Thymus (tissue), 14 donors: ENCODE measurements at places on chromosomes 4 and X.
A peak's percentile ranks its signal among the peaks of the same experiment; 100 is the strongest.

- H3K4me1 ChIP-seq = no peaks in the 10 kb centered on the region
- no peaks in the 10 kb centered on the region for H3K36me3 ChIP-seq
- DNase-seq = no peak
Observed at GRCh38 chrX:7926501-7926900, 712 bp downstream of the PNPLA4 start.

- H3K4me3 ChIP-seq = no peak overlapping the region
- no peaks in the 10 kb centered on the region for H3K4me1 ChIP-seq
- no peak for DNase-seq
- no peaks in the 10 kb centered on the region for H3K36me3 ChIP-seq
- H3K27me3 ChIP-seq = no peaks in the 10 kb centered on the region
Observed at GRCh38 chr4:68132342-68132741, 2.7 kb upstream of the TMPRSS11F start.

DNA sequence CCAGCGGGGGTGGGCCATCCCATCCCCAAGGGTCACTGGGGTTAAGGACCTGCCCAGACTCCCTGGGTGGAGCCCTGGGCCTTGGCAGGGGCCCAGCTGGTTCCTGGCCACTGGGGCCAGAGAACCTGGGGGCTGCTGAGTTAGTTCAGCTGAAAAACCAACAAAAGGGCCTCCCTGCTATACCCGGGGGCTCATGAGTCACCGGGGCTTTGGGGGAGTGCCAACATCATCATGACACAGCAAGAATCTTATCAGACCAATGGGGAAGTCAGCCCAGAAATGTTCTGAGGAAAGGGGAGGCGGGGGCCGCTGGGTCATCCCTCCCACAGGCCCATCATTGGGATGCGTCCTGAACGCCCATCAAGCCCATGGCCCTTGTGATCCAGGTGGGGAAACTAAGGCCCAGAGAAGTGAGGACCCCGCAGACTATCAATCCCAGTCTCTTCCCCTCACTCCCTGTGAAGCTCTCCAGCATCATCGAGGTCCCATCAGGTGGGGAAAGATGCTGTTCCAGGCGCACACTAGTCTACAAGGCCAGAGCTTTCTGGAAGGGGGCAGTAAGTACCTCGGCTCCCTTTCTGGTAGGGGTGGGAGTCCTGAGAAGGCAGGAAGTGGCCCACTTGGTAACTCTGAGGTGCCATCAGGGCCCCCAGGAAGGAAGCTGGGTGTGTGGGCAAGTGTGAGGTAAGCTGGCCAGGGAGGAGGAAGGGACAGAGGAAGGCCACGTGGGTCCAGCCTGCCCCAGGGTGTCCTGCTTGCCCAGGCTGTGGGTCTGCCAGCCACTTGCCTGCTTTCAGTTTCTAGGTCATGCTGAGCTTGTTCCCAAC lies 4.5 kb downstream of the G6PD start:
- H3K27ac ChIP-seq = peak overlapping the region; percentile 43
- H3K4me1 ChIP-seq = peaks cover 33% of the 10 kb centered on the region
- H3K27me3 ChIP-seq = no peaks in the 10 kb centered on the region
- H3K4me3 ChIP-seq = no peak overlapping the region
- no peak for DNase-seq
- peaks cover 23% of the 10 kb centered on the region for H3K36me3 ChIP-seq

GRCh38 chr4:115213716-115214115 lies 100.3 kb upstream of the NDST4 start:
- DNase-seq = no peak
- H3K4me3 ChIP-seq = no peak overlapping the region
- H3K27ac ChIP-seq = no peak overlapping the region
- H3K36me3 ChIP-seq = no peaks in the 10 kb centered on the region

GRCh38 chr4:55352726-55353125 lies 6.7 kb downstream of the SRD5A3 start:
- no peak overlapping the region for H3K4me3 ChIP-seq
- H3K27me3 ChIP-seq = no peaks in the 10 kb centered on the region
- peaks cover 4% of the 10 kb centered on the region for H3K36me3 ChIP-seq

DNA sequence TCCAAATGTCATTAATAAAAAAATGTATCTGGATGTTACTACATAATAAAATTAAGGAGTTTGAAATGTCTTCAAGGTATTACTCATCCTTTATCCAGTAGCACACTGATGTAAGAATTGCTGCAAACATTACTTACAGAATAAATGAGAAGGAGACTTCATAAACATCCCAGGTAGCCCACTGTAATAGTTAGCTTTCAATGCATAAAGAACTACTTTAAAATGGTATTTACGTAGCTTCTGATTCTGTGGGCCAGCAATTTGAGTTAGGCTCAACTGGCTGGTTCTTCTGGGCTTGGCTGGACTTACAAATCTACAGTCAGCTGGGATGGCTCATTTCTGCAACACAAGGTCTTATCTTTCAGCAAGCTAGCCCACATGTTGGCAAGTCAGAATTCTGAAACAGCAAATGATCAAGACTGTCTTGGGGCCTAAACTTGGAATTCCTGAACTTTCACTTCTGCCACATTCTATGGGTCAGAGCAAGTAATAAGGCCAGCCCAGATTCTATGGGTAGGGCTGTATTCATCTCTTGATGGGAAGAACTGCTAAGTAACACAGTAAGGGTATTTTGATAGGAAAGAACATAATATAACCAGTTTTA lies 522.5 kb downstream of the IQCM start:
- no peak for DNase-seq
- H3K27ac ChIP-seq = no peak overlapping the region
- H3K4me1 ChIP-seq = no peaks in the 10 kb centered on the region
- H3K27me3 ChIP-seq = no peaks in the 10 kb centered on the region

DNA sequence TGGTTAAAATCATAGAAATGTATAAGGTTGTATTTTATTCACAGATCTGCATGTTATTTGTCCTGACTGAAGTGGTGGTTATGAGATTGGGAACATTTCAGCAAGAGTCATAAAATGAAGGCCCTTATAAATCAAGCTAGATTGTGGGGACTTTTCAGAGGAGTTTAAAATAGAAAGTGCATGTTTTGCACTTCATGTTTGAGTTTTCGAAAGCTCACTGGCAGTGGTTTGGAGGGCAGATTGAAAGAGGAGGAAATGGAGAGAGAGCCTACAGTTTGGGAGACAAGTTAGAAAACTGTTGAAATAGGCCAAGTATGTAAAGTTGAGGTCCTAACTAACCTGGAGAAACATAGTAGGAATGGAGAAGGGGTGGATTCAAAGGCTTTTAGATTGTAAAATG lies 124.9 kb downstream of the KDM6A start:
- H3K4me1 ChIP-seq = no peaks in the 10 kb centered on the region
- H3K36me3 ChIP-seq = no peaks in the 10 kb centered on the region
- H3K27me3 ChIP-seq = no peaks in the 10 kb centered on the region
- no peak for DNase-seq

- peak overlapping the region; percentile 6 for H3K27ac ChIP-seq
- H3K4me3 ChIP-seq = no peak overlapping the region
- no peaks in the 10 kb centered on the region for H3K27me3 ChIP-seq
- peaks cover 17% of the 10 kb centered on the region for H3K4me1 ChIP-seq
Observed at GRCh38 chr4:38310446-38311043, 350.3 kb downstream of the PTTG2 start.

DNA sequence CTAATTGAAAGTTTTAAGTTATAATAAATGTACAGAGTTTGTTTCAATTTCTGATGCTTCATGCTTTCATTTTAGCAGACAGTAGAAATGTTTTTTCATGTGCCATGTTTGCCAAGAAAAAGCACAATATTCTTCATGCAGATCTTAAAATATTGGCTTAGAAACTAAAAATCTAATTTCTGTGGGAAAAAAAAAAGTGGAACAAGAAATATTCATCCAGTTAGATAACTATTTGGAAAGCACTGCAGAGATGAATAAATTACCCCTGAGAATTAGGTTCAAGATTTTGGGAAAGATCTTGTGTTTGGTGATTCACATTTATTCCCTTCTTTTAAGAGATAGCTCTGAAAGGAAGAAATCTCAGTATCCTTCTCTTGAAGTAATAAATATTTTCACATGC lies 912.5 kb downstream of the C4orf33 start:
- no peaks in the 10 kb centered on the region for H3K27me3 ChIP-seq
- H3K4me3 ChIP-seq = no peak overlapping the region
- no peak overlapping the region for H3K27ac ChIP-seq
- H3K4me1 ChIP-seq = no peaks in the 10 kb centered on the region

- H3K4me3 ChIP-seq = no peak overlapping the region
- H3K27me3 ChIP-seq = no peaks in the 10 kb centered on the region
- no peak overlapping the region for H3K27ac ChIP-seq
- H3K4me1 ChIP-seq = no peaks in the 10 kb centered on the region
- no peaks in the 10 kb centered on the region for H3K36me3 ChIP-seq
- no peak for DNase-seq
Observed at GRCh38 chr4:14168919-14169318, 541.4 kb upstream of the BOD1L1 start.

- no peaks in the 10 kb centered on the region for H3K4me1 ChIP-seq
- no peak overlapping the region for H3K4me3 ChIP-seq
- no peaks in the 10 kb centered on the region for H3K36me3 ChIP-seq
- no peaks in the 10 kb centered on the region for H3K27me3 ChIP-seq
- DNase-seq = no peak
- no peak overlapping the region for H3K27ac ChIP-seq
Observed at GRCh38 chr4:113122066-113122465, 72.6 kb downstream of the ANK2 start.

GRCh38 chrX:134601240-134601765 lies 57.0 kb downstream of the PLAC1 start:
- no peaks in the 10 kb centered on the region for H3K4me1 ChIP-seq
- H3K36me3 ChIP-seq = no peaks in the 10 kb centered on the region
- DNase-seq = no peak
- no peaks in the 10 kb centered on the region for H3K27me3 ChIP-seq
- no peak overlapping the region for H3K4me3 ChIP-seq

DNA sequence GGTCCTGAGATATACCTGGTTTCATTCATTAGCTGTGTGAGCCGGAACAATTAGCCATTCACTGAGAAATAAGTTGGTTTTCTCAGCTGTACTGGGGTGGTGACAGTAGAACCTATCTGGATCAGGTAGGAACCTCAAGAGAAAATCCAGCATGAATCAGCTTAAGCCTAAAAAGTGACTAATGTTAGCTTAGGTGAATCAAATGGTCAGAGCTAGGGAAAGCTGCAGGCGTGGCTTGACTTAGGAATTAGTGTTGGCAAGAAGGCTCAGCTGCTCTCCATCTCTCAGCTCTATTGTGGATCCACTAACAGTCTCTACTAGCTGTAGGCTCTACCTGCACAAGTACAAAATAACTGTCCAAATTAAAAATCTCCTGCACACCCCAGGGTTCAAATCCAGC lies 1025.5 kb downstream of the RAB28 start:
- H3K4me1 ChIP-seq = no peaks in the 10 kb centered on the region
- no peak for DNase-seq
- no peak overlapping the region for H3K4me3 ChIP-seq
- no peak overlapping the region for H3K27ac ChIP-seq
- H3K36me3 ChIP-seq = no peaks in the 10 kb centered on the region
- no peaks in the 10 kb centered on the region for H3K27me3 ChIP-seq

- H3K36me3 ChIP-seq = no peaks in the 10 kb centered on the region
- H3K4me3 ChIP-seq = no peak overlapping the region
- H3K27ac ChIP-seq = no peak overlapping the region
- no peaks in the 10 kb centered on the region for H3K27me3 ChIP-seq
Observed at GRCh38 chrX:9676306-9676705, 89.3 kb downstream of the GPR143 start.

DNA sequence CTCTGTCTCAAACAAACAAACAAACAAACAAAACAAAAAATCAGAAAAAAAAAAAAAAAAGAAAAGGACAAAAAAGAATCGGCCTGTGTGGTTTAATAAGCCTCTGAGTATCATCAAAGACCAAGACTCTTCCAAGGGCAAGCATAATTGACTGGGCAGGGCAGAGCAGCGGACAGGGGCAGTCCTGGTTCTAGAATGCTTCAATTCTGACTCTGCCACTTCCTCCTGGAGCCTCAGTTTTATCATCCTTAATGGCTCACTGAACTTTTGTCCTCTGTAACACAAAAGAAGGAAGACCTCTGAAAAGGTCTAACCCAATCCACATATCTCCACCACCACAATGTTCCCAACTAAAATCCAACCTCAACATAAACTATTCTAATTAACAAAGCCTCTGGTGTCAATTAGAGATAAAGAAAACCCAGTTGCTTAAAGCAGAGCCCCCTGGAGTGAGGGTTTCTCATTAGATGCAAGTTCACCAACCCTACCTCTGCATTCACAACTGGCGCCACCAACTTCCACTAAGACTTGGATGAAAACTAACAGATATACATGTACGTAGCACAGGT lies 51.7 kb downstream of the TBC1D9 start:
- H3K36me3 ChIP-seq = no peaks in the 10 kb centered on the region
- H3K27ac ChIP-seq = no peak overlapping the region
- no peaks in the 10 kb centered on the region for H3K27me3 ChIP-seq
- H3K4me1 ChIP-seq = no peaks in the 10 kb centered on the region
- DNase-seq = no peak

DNA sequence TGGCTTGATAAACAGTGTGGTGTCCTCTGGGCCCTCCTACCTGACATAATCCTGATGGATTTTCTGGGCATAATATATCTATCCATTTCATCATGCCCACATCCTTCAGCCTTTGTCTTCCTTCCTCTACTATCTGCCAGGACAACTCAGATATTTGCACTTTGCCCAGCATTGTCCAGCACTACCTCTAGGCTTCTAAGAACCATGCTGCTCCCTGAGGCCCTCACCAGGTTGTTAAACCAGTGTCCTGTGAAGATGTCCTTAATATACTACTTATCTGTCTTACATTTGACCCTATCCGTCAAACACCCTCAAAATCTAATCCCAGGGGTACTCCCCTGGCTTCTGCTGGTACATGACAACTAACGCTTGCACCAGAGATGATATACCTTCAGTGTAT lies 58.2 kb upstream of the MAML3 start:
- H3K4me1 ChIP-seq = no peaks in the 10 kb centered on the region
- H3K27ac ChIP-seq = no peak overlapping the region
- H3K36me3 ChIP-seq = no peaks in the 10 kb centered on the region
- no peaks in the 10 kb centered on the region for H3K27me3 ChIP-seq
- no peak overlapping the region for H3K4me3 ChIP-seq

GRCh38 chr4:136918772-136919171 lies 613.5 kb downstream of the PCDH18 start:
- H3K36me3 ChIP-seq = no peaks in the 10 kb centered on the region
- H3K4me1 ChIP-seq = no peaks in the 10 kb centered on the region
- H3K27ac ChIP-seq = no peak overlapping the region
- H3K4me3 ChIP-seq = no peak overlapping the region
- no peaks in the 10 kb centered on the region for H3K27me3 ChIP-seq
- DNase-seq = no peak

- H3K36me3 ChIP-seq = no peaks in the 10 kb centered on the region
- no peaks in the 10 kb centered on the region for H3K27me3 ChIP-seq
- no peak overlapping the region for H3K4me3 ChIP-seq
- H3K27ac ChIP-seq = no peak overlapping the region
Observed at GRCh38 chr4:144591401-144591800, 54.6 kb upstream of the HHIP start.

DNA sequence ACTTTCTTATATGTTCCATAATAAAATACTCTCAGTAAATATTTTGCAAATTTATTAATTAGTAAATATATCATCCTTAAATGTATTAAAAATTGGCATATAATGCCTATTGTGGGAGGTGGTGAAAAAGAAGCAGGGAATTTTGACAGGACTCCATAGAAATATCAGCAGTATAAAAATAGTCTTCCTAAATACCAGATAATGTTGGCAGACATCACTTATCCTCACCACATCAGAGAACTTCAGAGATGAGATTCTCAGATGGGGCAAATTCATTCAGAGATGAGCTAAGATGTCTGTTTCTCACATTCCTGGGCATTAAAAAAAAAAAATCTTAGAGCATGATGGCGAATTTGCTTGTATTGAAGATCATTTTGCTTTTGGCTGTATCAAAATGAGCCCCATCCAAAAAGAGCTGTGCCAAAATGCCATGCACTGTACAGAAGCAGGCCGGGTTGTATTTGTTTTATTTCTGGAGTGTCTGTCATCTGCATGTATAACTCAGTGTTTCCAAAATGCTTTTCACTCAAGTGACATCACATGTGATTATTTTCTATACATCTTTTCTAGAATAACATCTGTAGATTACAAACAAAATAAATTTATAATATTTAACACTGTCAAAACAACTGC lies 41.7 kb downstream of the ATP8A1 start:
- no peaks in the 10 kb centered on the region for H3K4me1 ChIP-seq
- H3K4me3 ChIP-seq = no peak overlapping the region
- no peak overlapping the region for H3K27ac ChIP-seq
